ENCODE measurements at places on chromosomes 12 and 14.

- no peak for DNase-seq
Measured at GRCh38 chr12:29147731-29148595, 1.1 kb upstream of the FAR2 start.

DNA sequence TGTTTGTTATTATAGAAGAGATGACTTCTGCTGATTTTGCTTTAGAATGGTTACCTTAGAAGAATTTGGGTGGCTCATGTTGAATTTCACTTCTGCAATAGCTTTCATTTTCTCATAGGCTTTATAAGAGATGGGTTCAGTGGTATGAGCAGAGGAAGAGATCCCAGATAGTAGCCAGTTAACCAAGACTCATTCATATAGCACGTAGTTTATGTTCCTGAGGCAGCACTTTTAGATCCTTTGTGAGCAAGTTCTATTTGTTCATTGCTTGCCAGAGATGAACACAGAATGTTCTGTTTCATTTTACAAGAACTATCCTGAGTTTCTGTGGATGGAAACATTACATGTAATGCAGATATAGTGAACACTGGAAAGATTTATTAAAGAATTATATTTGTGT is 32.2 kb downstream of the RAB21 start:
- DNase-seq, result no peak

DNA sequence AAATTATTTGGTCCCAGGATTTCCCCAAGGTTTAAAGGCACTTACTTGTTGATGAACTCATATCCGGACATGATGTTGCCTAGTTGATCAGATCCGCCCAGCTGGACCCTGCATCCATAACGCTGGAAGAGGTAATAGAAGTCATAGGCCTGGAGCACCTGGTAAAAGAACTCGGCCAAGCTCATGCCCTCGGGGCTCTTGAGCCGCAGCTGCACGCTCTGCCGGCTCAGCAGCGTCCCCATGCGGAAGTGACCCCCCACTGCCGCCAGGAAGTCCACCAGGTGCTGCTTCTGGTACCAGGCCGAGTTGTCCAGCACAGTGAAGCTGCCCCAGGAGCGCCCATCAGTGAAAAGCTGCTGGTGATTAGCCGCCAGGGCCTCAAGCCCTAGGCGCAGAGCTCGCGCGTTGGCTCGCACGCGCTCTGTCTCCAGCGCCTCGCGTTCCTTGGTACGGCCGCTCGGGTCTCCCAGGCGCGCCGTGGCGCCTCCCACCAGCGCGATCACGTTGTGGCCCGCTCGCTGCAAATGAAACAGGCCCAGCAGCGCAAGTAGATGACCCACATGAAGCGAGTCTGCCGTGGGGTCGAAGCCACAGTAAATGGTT is 545 bp downstream of the YARS2 start:
- DNase-seq, result no peak

GRCh38 chr12:32273063-32273522 is 126.3 kb upstream of the FGD4 start:
- DNase-seq, result no peak

DNA sequence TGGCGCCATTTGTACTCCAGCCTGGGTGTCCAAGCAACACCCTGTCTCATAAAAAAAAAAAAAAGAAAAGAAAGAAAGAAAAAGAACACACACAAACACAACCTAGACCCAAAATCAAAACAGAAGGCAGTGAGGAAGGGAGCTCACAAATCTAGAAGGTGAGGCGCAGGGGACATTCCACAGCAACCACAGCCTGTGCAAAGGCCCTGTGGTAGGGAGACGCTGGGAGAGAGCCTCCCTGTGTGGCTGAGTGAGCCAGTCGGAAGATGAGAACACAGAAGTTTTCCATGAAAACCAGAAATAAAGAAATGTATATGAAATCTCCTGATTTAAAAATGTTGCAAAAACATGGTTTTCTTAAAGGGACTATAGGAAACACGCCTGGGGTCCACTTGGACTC is 44.6 kb downstream of the SCARB1 start:
- DNase-seq, result no peak

- no peak for DNase-seq
Measured at GRCh38 chr12:132388379-132389015, 59.1 kb upstream of the GALNT9 start.
